Stimulated activated CD4-positive, alpha-beta T cell treated with anti-CD3 and anti-CD28 coated beads, Interleukin-15, amount 100 ng/mL, for 24 hours (primary cell): ENCODE measurements at places on chromosomes 16 and 17.

DNA sequence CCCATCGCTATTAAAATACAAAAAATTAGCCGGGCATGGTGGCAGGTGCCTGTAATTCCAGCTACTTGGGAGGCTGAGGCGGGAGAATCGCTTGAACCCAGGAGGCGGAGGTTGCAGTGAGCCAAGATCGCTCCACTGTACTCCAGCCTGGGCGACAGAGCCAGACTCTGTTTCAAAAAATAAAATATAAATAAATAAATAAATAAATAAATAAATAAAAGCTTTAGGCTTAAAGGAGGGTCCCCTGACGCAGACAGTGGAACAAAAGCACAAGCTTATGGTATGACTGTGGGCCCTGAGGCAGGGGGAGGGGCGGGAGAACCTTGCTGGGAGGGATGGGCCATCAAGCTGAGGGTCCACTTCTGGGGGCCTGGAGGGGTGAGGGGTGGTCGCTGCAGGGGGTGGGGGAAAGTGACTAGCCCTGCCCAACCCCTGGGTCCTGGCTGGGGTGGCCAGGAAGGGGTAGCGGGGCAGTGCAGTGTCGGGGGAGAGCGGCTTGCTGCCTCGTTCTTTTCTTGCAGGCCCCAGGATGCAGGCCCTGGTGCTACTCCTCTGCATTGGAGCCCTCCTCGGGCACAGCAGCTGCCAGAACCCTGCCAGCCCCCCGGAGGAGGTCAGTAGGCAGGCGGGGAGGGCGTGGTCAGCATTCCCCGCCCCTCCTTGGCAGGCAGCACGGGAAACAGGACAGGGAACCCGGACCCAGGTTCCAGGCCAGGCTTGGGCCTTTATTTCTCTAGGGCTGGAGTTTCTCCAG lies 4.7 kb downstream of the SERPINF1 start:
- DNase-seq: no peak

- DNase-seq: no peak
Measured at GRCh38 chr16:9061358-9061813, 30.1 kb upstream of the HAPSTR1 start.

- no peak for DNase-seq
Measured at GRCh38 chr16:79162977-79163376, 437.6 kb downstream of the MAF start.

DNA sequence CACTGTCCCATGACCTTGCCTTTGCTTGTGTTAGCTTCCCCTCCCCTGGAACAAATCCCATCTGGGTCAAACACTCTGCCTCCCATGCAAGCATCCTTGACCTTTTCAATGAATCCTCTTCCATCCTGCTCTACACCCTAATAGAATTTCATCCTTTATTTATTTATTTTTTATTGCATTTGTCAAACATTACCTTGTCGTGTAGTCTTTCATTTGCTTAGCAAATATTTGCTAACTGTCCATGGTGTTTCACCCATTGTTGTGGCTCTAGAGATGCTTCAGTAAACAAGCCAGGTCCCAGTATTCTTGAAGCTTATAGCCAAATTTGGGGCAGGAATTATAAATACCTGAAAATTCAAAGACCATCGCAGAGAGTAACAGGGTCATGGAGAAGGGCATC lies 51.0 kb upstream of the MRTFB start:
- DNase-seq: no peak

DNA sequence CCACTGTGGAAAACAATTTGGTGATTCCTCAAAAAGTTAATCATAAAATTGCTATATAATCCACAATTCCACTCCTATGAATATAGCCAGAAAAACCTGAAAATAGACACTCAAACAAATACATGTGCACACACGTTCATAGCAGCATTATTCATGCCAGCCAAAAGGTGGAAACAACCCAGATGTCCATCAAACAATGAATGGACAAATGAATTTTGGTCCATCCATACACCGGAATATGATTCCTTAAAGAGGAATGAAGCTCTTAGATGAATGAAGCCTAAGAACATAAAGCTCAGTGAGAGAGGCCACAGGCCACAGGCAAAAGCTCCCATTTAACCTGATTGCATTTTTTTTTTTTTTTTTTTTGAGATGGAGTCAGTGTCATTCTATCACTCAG lies 114.6 kb upstream of the TNRC6C start:
- DNase-seq: no peak

DNA sequence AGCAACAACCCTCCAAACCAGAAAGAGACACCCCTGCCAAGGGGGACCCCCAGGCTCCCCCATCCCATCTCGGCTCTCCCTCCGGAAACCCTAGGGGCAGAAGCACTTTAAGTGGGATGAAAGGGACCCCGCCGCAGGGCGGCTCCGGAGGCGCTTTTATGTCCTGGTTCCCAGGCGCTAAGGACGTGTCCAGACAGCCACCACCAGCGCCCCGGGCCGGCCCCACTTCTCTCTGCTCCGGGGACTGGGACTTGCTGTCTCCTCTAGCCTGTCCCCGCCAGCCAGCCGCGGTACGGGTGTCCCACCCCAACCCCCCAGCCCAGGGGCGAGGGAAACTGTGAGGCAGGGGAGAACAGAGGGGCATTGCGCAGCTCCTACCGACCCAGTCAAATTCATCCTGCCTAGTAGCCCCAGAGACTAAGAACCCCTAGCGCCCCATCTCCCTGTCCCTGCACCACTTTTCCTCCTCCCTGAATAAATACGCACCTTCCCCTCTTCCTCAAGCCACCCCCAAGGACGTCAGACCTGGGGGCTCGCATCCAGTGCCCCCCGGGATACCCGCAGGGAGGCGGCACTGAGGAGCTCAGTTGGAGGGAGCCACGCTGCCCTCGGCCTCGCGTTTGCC lies 4.1 kb downstream of the SP6 start:
- no peak for DNase-seq

DNA sequence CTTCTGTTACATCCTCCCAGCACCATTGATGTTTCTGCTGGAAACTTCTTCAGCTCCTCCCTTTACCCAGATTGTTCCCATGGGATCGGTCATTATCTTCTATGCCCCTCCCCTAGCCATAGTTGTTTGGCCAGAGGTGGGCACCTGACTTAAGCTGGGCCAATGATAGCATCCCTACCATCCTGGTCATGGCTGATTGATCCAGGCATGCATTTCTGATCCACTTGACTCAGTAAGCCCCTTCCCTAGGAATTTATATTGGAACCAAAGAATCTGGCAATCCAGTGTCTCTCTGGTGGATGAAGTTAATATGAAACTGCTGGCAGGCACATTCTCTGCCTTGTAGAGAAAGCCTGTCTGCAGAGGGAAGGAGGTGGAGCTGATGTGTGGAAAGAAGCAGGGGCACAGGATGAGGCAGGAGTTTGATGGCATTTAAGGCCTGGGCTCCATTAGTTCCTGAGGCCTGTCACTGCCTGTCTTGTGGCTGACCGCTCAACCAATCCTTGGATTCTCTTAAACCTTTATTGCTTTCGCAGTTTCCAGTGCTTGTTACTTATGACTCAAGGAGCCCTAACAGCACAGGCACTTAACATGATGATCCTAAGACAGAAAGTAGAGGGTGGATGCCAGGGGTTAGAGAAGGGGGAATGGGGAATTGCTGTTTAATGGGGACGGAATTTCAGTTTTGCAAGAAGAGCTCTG lies 152.4 kb downstream of the ABCC12 start:
- DNase-seq: no peak

DNA sequence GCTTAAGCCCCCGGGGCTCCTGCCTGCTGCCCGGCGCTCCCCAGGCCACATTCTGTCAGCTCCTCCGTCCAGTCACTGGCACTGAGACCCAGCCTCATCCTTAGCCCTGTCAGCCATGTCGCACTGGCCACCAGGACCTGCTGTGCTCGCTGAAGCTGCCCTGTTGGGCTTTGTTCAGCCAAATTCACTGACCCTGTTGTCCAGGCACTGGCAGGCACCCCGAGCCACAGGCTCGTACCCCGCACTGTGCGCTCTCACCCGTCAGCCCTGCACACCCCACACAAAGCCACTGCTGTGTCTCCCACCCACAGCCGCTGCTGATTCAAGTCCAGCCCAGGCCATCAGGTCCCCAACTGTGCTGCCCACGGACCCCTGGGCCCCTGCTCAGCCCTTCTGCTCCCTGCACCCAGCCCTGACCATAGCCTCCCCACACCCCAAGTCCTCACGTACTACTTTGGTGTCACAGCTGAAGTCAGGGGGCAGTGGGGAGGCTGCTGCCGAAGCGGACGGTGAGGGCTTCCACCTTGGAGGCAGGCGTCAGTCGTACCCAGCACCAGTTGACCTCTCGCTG lies 131.5 kb upstream of the CHMP6 start:
- no peak for DNase-seq

- DNase-seq: no peak
Measured at GRCh38 chr16:1153480-1154160, 714 bp downstream of the CACNA1H start.
